ENCODE measurements at places on chromosomes 1 and 21.

GRCh38 chr1:49016030-49016977 is 239.6 kb upstream of the BEND5 start:
- no peak for DNase-seq

- DNase-seq = no peak
Observed at GRCh38 chr1:20981915-20982314, 194.8 kb downstream of the EIF4G3 start.

GRCh38 chr1:206770531-206771337 is at the start of gene IL19:
TSS of gene IL19 (plus strand) at chr1:206770773. CDS start at chr1:206836663, 65,890 bp downstream.
- no peak for DNase-seq

GRCh38 chr1:207440626-207441025 is 13.5 kb upstream of the CR2 start:
- no peak for DNase-seq

- DNase-seq = peak; percentile 81
Observed at GRCh38 chr1:174999936-175000696, at the start of gene CACYBP. TSS of gene CACYBP (plus strand) at chr1:174999947. CDS start at chr1:175000181, 234 bp downstream.

DNA sequence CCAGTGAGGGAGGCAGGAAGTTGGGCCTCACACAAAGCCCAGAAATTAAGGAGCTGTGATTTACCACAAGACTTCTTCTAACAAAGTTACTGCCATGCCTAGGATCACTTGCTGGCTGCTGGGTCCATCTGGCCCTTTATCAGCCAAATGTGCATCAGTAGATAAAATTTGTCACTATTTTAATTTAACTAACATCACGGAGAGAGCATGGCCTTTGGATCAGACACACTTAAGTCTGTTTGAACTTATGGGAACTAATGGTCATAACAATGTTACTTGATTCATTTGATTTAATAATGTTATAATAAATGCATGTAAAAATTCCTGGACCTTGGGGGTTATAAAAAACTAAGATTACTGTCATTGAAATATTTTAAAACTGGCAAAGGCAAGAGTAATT is 67.2 kb upstream of the CCDC190 start:
- no peak for DNase-seq
